Psoas muscle (tissue), 8 donors: ENCODE measurements at places on chromosomes 4 and X. TPM values are rescaled to one million over a fixed set of nuclear protein-coding genes. Genes with fewer than 3 reads are reported as not detected.

- no peak for DNase-seq
Measured at GRCh38 chr4:28469387-28469786, 1608.7 kb downstream of the STIM2 start.

- no peak for DNase-seq
Measured at GRCh38 chr4:130659320-130659719, 1563.4 kb downstream of the C4orf33 start.

DNA sequence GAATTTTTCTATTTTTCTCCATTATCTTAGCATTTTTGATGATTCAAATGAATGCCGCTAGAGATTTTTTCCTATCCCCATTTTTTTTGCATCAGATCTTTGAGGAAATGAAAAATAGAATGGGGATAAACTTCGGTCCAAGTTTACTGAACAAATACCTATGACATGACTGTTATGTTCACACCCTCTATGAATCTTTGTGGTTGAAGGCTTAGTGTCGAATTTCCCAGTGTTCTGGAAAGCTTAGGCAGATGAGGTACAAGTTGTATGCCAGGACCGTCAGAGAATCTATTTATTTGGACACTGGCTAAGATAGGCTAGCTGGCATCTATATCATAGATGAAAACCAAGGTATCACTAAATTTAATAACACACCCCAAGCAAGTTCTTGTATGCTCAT lies 123.4 kb downstream of the SPCS3 start:
- DNase-seq: no peak

DNA sequence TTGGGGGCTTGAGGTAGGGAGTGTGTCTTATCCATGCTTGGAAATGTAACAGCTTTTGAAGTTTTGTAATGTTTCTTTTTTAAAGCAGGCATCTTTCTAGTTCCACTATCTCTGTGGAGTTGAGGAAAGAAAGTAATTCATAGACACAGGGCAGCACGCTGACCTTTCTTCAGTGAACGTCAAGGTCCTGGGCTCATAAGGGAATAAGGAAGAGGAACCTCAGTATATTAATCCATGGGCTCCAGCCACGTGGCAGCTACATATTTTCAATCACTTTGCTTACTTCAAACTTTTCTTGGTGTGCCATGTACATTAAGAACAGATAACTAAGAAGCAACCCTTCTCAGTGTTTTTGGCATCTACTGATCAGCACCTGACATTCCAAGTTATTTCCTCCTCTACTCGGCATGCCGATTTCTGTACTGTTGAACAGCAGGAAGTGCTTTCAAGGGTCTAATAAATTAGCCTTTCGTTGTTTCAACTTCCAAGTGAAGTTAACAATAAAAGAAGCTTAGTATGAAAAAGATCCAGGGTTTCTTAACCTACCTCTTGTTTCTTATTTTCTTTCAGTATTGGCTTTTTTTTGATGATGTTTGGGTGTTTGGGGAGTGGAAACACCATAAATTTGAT lies 88.2 kb downstream of the SORBS2 start:
- no peak for DNase-seq

DNA sequence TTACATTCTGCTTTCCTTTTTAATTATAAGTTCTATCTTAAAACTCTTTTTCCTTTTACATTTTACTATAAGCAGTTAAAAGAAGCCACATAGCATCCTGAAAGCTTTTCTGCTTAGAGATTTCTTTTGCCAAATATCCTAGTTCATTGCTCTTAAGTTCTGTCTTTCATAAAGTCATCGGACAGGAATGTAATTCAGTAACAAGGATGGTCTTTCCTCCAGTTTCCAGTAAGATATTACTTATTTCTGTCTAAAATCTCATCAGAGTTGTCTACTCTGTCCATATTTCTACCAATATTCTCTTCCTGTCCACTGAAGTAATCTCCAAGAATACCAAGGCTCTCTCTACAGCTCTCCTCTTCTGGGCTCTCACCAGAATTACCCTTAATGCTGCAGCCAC lies 37.5 kb upstream of the ADH1C start:
- no peak for DNase-seq

- DNase-seq: no peak
Measured at GRCh38 chr4:89914609-89915550, 20.2 kb downstream of the MMRN1 start.

- no peak for DNase-seq
Measured at GRCh38 chr4:86565651-86566050, 28.5 kb upstream of the PTPN13 start.

DNA sequence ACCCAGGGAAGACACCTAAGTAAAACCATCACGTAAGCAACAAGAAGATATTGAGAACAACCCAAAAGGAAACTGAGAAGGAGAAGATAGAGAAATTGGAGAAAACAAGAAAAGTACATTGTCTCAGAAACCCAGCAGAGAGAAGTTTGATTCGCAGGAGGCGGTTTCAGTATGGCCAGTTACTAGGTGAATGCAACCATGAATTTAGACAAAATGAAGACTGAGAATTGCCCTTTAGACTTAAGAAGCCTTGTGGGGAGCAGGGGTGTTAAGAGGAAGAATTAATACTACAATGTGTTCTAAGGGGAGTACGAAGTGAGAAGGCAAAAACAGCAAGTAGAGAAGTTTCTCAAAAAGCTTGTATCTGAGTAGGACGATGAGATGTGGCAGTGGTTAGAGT lies 229.3 kb upstream of the NEIL3 start:
- DNase-seq: no peak

- no peak for DNase-seq
Measured at GRCh38 chr4:173564461-173564860, 34.4 kb upstream of the HAND2 start.

GRCh38 chr4:123856689-123857545 lies 460.3 kb downstream of the SPRY1 start:
- no peak for DNase-seq

DNA sequence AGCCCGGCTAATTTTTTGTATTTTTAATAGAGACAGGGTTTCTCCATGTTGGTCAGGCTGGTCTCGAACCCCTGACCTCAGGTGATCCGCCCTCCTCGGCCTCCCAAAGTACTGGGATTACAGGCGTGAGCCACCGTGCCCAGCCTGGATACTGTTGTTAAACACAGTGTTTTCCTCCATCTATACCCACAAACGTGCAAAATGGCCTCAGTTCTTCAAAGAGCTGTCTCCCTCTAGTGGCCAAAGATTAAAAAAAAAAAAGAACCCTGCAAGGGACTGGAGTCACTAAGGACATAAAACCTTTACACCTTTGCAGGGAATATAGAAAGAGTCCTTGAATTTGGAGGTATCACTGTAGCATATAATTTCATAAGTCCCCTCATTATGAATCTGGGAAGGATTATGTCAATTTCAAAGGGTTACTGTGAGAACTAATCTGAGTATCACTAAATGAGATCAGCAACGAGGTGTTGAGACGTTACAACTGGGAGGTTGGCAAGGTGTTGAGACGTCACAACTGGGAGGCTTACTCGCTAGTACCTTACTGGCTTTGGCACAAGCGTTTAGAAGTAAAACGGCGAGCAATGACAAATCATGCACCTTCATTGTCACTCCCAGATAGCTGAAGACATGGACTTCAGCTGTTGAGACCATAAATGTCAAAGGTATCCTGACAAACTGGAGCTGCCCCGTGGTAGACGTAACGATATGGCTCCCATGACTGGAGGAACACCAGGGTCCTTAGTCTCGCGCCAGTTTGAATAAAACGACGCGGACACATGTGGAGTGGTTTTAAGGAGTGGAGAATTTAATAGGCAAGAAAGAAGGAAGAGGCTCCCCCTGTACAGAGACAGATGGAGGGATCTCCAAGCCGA lies 33.4 kb upstream of the ENPP6 start:
- DNase-seq: no peak

- DNase-seq: no peak
Measured at GRCh38 chr4:110514889-110515479, 39.0 kb downstream of the ENPEP start.

DNA sequence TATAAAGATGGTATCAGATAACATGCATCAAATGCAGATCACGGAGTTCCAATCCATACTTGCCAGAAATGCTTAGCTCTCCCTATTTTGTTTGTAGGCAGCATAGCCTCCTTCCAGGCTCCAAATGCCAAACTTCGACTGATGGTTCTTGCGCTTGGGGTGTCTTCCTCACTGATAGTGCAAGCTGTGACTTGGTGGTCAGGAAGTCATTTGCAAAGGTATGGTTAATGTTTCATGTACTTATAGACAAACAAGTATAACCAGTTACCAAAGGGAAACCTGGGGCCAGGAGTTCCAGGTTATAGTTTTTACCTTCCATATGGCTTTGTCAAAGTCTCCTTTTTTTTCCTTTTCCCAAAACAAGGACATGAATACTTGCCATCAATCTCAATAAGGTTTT lies 5.3 kb downstream of the CWH43 start:
- no peak for DNase-seq

DNA sequence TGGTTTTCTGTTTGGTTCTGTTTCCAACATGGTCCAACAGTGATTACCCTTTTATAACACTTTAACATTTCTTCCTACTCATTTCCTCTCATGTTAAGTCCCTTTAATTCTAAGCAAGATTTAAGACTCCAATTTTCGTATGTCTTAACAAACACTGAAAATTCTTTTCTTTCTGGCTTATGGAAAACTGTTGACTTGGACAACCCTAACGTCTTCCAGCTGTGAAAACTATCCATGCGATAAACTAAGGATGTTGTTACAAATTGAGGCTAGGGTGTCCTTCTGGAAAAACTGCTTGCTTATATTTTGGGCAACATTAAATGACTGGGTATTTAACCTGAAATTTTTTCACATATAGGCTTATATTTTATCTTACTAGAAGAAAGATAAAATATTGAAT lies 33.9 kb upstream of the RTL3 start:
- DNase-seq: no peak

GRCh38 chrX:8731559-8732395 lies at the start of gene ANOS1:
ANOS1 (minus strand) TSS chrX:8732137; CDS start chrX:8732036, 101 bp downstream.
- peak; percentile 72 for DNase-seq

- DNase-seq: no peak
Measured at GRCh38 chrX:50495616-50496015, 25.0 kb upstream of the DGKK start.

DNA sequence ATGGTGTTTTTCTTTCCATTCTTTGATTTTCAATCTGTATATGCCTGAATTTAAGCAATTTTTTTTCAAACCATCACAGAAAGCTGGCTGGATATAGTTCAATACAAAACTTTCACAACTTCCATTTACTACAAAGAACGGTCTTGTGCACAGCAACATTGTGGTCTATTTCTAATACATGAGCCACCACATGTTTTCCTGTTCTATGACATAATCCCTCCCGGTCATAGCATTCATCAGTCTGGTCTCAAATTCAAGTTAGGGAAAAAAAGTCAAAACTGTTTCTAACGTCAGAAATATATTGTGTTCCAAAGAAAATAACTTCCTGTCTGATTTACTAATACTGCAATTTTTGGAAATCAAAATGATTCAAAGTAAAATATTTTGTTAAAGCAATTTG lies 7.5 kb upstream of the CXCL6 start:
- DNase-seq: no peak

DNA sequence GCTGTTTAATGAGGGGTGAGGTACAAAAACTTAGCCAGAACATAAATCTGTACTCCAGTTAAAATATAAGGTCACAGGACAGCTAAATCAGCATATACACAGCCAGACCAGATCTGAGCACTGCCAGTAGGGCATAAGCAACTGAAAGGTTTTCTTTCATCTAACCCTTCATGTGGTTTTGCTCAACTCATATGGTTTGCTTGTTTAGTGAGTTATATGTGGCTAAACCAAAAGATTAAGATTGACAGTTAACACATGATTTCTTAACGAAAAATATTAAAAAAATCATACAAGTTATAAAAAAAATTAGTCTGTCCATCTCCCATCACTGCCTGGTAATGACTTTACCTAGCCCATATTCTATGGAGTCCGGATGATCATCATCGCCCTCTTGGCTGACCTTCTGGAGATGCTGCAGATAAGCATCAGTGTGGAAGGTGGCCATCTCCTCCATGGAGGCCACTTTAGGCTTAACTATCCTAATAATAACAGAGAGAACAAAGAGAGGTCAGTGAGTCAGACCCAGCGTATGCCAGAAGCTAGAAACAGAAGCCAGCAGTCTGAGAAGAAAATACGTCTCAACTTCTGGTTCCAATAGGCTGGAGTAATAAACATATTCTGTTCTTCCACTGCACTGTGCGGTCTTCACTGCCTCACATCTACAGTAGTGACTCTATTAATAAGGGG lies 4.1 kb downstream of the HDAC8 start:
- DNase-seq: no peak

DNA sequence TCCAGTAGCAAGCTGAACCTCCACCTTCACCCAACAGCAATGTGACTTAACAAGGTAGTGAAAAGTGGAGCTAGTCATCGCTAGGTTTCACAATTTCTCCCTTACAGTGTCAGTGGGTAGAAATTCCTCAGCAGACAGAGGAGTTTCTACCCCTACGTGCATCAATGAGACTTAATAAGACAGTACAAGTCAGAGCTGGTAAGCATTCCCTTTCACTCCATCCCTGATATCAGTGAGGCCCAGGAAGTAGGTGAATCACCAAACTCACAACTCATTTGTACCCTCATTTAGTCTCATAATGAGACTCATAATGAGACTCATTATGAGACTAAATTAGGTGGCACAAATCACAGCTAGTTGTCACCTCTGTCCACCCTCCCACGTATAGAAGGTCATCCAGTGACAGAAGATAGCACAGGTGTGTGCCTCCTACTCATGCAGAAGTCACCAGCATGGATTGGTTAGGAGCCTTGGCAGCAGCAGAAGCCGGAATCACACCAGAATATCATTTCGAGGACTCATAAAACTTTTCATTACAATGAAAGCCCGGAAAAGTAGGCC lies 50.8 kb upstream of the NUDT10 start:
- DNase-seq: no peak

DNA sequence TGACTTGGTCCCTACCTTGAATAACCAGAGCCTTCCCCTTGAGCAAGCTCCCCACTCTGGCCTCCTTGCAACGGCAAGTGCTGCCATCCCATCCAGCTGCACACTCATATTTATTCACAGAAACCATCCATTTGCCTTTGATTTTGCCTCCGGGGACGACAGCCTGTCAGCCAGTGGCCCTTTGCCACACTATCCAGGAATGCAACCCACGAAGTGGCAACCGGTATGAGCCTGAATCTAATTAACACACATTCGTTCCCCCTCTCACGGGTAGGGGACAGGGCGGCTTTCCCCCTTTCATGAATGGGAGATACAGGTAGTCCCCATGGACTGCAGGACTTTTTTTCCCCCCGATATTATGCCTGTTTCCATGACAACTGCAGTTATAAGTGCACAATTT lies 15.5 kb downstream of the CRMP1 start:
- DNase-seq: no peak

- no peak for DNase-seq
Measured at GRCh38 chr4:15063341-15063740, 61.1 kb downstream of the CPEB2 start.

The CNGA1 gene
- total RNA-seq: 0.62 TPM

The HTR2C gene
- not detected for total RNA-seq

The GPR173 gene
- total RNA-seq: 0.13 TPM

The MID1IP1 gene
- total RNA-seq: 120 TPM

The SMIM10 gene
- total RNA-seq: 2.1 TPM

The NMU gene
- not detected for total RNA-seq

The HTRA3 gene
- total RNA-seq: 9.6 TPM

The FGG gene
- total RNA-seq: not detected

The LIMCH1 gene
- 182 TPM for total RNA-seq

The GPRASP1 gene
- total RNA-seq: 3.0 TPM
